Stimulated activated CD4-positive, alpha-beta T cell treated with anti-CD3 and anti-CD28 coated beads, Interleukin-15, amount 100 ng/mL, for 48 hours (primary cell): ENCODE measurements at places on chromosomes 1 and 21.

DNA sequence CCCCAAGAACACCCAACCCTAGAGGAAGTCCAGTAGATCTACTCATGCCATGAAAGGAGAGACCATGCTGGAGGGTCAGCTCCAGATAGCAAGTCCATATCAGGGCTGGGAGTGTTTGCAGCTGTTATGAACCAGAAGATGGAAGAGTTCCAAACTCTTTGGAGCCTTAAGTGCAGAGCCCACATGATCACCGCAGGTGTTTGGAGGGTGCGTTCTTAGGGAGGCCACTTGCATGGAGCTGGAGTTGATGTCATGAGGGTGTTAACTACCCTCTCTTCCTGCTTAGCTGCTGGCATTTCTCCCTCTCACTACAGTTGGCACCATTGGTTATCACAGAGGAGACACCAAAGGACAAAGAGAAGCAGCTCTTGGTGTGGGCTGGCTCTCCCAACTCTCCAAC, 616.9 kb downstream of the AJAP1 start:
- no peak for DNase-seq

- no peak for DNase-seq
These were observed 16.0 kb downstream of the SPATA21 start for GRCh38 chr1:16421201-16421600.

DNA sequence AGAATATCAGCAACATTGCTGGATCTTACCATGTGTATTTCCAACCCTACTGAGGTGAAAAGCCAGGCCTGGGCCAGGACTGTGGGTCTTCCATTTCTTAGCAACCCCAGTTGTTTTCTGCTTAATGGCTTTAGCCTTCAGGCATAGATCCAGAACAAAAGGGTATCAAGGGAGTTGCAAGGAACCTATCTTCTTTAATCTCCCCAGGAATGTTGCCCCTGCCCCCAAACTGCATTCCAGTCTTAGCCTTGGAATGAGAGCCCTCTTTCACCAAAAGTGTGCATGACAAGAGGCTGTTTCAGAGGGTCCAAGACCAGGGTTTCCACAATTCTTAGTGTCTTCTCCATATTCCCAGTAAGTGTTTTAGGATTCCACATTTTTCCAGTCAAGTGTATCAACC, 87.9 kb upstream of the SOX13 start:
- DNase-seq, result no peak

DNA sequence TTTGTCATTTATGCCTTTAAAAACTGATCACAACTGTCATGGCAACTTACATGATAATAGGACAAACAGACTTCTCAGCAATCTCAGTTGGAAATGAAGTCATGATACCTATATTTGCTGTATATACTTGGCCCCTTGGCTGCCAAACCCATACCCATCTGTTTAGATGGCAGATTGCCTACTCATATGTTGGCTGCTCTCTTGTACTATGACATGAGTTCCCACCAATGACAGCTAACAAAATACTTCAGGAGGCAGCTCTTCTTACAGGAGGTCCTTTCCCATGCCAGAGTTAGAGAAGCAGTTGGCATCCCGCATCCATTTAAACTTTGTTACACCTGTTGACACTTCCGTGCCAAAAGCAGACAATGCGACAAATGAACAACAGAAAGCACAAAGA, 603.1 kb upstream of the ADGRL2 start:
- DNase-seq, result no peak

- no peak for DNase-seq
These were observed 1.2 kb downstream of the PIK3C2B start for GRCh38 chr1:204493145-204493983.

- no peak for DNase-seq
These were observed 550.2 kb downstream of the LMO4 start for GRCh38 chr1:87878873-87879272.

DNA sequence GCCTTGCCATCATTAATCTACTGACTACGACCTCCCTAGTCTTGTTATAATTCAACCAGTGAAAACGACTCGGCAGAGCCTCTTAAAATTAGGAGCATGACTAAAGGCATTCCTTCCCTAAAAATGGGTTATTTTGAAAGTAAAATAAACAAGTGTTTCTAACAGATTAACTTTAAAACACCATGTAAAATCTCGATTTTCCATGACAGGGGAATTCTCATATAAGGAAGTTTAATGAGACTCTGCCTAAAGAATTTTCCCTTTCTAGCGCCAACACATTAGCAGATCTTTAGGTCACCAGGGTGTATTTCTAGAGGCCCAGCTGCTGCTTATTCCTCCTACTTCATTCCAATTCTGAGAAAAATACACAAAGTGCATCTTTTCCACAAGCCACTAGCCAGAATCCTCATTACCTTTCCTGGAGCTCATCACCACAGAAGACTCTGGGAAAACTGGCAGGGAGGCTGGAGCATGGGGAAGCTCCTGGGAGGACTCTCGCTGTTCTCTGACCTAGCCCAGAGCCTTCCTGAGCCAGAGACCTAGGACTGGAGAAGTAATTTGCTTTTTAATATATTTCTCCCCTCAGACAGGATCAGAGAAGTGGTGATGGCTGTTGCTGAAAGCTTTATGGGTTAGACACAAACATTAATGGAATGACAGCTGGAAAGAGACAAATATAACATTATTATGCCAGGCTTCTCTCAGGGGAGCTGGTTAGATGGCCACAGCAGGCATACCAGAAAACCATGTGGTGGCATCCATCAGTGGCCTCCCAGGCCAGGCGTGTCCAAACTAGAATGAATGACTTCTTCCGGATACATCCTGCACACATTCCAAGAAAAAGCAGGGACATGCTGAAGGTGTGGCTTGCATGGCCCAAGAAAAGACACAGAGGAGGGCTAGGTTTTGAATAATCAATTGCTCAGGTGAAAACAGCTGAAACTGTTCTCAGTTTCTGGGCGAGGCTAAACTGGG, 63.6 kb upstream of the CTTNBP2NL start:
- DNase-seq, result no peak

- DNase-seq, result no peak
These were observed 57.6 kb upstream of the CRB1 start for GRCh38 chr1:197210426-197210825.

DNA sequence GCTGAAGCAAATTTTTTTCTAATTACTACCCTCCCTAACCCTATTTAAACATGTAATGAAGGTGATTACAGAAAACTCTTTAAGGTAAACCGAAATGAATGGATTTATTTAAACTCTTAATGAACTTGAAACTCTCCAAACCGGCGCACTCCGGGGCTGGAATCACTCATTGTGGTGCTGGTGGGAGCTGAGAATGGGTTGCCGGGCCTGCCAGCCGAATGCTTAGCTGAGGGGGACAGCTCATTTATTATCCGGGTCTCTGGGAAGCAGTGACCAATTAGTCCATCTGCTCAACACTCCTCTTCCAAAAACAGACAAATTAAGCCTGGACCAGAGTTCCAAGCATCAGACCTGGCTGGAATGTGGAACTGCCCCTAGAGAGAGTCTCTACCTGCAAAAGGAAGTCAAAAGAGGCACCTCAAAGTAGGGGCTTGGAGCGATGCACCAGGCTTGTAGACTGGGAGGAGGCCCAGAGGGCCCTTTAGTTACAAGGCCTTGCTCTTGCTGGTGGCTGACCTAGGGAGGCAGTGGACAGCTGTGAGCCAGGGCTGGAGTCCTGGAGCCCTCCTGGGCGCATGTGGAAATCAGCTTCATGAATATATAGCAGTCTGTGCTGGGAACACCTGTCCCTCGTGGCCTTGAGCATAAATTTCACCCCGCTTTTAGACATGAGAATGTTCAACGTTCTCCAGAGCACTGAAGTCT, 320.7 kb downstream of the AJAP1 start:
- DNase-seq, result no peak

DNA sequence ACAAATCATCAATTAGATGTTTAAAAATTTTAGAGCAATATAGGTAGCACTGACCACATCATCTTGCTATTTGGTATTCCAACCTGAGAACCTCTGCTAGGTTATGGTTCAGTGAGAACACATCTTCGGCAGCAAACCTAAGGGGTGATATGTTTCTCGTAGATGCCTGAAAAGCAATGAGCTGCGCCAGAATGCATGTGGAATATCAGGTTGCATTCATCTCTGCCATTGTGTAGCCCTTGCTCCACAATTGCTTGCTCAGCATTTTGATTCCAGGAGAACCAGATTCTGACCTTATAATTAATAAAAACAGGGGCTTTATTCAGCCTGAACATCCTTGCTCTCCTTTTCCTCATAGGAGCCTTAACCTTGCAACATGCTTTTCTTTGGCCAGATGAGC, 408.1 kb downstream of the USH2A start:
- no peak for DNase-seq

GRCh38 chr1:174364996-174365736, 82.6 kb upstream of the GPR52 start:
- no peak for DNase-seq

GRCh38 chr1:7586031-7586941, 184.8 kb upstream of the VAMP3 start:
- DNase-seq, result no peak

DNA sequence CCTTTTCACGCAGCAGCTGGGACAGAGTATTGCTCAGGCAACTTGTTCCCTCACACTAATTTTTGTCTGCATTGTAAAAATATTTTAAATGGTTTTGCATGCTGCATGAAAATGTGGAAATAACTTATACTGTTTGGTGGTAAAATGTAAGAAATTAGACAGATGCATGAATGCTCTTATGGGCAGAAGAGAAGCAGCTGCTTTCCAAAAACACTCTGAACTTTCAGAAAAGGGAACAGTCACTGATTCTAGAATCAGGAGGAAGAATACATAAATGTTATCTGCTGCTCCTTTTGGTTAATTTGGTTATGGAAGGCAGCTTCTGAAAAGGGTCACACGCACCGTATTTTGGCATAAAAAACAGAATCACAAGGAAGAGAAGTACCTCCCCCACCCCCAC, 87.0 kb upstream of the RUNX1 start:
- DNase-seq, result no peak

DNA sequence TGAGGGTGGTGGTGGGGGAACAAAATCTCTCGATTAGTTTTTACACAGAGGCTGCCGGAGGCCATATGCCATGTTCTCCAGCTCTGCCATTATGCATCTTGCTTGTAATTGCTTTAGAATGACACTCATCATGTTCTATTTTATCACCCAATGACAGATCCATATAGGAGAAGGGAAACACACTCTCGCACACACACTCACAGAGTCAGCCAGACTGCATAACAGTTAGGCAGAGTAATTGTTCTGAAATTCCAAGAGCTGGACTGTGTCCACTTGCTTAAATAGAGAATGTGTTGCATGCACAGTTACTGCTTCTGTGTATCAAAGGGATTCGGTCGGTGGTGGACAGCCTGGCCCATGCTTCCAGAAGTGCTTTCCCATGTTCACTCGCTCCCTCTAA, 30.6 kb downstream of the KCND3 start:
- no peak for DNase-seq

DNA sequence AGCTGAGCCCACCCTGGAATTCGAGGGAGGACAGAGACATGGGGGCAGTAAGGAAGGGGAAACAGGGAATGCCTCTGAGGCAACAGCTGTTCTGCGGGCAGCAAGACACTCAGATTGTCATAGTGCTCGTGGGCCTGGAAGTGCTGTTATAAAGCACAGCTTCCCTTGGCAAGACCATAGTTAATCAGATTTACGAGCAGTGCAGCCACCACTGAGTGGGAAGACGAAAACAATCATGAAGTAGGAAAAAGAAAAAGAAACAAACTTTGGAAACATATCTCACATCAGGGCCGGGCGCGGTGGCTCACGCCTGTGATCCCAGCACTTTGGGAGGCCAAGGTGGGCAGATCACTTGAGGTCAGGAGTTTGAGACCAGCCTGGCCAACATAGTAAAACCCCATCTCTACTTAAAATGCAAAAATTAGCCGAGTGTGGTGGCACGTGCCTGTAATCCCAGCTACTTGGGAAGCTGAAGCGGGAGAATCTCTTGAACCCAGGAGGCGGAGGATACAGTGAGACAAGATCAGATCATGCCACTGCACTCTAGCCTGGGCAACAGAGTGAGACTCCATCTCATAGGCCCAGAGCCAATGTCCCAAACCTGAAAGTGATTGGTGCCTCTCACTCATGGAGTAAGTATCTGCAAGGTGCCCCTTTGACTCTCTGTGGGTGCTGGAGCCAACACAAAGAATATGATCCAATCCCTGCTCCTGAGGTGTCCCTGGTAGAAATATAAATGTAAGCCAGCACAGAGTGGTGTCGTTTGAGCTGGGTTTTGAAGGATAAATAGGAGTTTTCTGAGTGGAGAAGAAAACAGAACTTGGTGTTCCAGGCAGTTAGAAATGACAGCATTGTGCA, 55.6 kb upstream of the GPR153 start:
- no peak for DNase-seq

DNA sequence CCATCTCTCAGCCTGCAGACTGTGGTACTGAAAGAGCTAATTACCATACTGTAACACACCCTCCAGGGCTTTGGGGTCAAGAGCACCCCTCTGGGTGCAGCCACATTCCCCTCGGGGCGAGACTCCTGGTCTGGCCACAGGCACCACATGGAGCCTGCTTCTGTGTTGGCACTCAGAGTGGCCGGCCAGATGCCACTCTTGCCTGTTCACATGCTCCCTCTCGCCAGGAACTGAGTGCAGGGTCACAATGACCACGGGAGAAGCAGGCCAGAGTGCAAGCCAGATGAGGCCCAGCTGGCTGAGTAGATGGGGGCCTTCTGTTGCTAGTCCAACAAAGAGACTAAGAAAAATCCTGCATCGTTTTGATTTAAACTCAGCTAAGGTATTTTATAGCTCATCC, 864.0 kb downstream of the KCNT2 start:
- no peak for DNase-seq

DNA sequence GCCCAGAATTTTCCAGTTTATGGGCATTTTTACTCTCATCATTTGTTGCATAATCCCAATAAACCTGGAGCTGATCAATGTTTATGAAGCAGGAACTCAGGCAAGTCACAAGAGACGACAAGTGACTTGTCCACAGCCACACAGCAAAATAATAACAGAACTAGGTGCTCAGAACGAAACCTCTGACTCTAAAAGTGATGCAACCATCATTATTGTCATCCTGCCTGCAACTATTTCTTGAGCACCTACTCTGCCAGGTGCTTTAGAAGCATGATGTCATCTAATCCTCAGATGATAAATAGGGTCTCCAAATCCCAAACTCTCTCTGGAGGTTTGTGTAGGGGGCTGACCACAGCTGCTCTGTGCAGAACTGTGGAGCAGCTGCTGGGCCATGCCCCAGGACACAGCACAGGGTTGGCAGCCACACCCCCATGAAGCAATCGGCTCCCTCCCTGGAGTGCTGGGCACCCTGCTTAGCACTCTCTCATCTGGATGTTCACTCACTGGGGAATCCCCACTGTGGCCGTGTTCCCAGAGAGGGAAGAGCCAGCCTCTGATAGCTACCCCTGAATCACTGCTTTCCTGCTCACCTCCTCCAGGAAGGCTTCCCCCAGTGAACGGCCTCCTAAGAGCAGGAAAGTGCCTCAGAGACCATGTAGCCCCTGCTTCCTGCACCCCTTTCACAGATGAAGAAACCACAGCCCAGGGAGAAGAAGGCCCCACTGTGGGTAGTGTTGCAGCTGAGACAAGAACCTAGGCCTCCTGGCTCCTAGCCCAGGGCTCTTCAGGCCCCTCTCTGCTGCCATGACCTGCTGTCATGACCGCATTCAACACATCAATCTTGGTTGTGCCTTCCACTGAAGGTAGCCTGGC, 2.1 kb downstream of the TTC22 start:
- peak; percentile 29 for DNase-seq

GRCh38 chr1:167066333-167067122, 23.6 kb downstream of the GPA33 start:
- peak; percentile 76 for DNase-seq
